ENCODE measurements at places on chromosomes 1 and 21.
A peak's percentile ranks its signal among the peaks of the same experiment; 100 is the strongest.

- DNase-seq, result no peak
These were observed 16.7 kb downstream of the ITPKB start for GRCh38 chr1:226722240-226722900.

- no peak for DNase-seq
These were observed 86.2 kb downstream of the NGF start for GRCh38 chr1:115251856-115252255.

GRCh38 chr1:189637041-189637440 is 840.6 kb downstream of the BRINP3 start:
- DNase-seq, result no peak

DNA sequence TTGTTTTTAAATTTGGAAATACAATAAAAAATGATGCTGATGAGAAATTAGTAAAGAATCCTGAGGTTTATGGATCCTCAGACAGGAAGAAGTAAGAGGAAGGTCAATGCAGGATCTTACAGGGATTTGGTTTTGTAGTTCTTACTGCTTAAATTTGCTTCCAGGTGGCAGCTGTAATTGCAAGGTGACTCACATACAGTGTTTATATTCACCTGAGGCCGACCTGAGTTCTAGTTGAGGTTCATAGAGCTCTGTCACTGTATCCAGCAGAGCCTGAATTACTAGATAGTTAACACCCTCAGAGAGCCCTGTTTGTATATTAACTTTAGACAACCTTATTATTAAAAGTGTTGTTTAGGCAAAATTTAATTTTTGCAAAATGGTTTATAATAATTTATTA is 1.4 kb upstream of the WDR26 start:
- DNase-seq, result no peak

GRCh38 chr1:215895276-215895675 is 328.2 kb downstream of the KCTD3 start:
- DNase-seq, result no peak

- peak; percentile 61 for DNase-seq
These were observed 27.5 kb downstream of the SLC2A1 start for GRCh38 chr1:42931108-42931539.

DNA sequence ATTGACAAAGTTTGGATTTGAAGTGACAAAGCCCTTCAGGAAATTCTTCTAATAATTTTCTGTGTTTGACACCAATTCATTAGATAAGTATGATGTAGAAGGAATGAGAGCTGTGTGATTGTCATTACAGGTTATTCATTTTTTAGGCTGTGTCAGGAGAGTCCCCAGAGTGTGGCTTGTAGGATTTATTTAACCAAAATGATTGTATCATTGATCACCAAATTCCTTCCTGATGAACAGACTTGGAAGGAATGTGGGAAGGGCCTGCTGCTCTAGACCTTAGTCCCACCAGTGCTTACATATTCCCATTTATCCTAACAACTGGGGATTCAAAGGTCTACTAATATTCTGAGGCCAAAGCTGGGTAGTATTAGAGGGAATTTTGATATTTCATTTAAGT is 383.3 kb upstream of the KAZN start:
- no peak for DNase-seq

GRCh38 chr1:66542811-66543767 is 9.1 kb downstream of the SGIP1 start:
- no peak for DNase-seq

DNA sequence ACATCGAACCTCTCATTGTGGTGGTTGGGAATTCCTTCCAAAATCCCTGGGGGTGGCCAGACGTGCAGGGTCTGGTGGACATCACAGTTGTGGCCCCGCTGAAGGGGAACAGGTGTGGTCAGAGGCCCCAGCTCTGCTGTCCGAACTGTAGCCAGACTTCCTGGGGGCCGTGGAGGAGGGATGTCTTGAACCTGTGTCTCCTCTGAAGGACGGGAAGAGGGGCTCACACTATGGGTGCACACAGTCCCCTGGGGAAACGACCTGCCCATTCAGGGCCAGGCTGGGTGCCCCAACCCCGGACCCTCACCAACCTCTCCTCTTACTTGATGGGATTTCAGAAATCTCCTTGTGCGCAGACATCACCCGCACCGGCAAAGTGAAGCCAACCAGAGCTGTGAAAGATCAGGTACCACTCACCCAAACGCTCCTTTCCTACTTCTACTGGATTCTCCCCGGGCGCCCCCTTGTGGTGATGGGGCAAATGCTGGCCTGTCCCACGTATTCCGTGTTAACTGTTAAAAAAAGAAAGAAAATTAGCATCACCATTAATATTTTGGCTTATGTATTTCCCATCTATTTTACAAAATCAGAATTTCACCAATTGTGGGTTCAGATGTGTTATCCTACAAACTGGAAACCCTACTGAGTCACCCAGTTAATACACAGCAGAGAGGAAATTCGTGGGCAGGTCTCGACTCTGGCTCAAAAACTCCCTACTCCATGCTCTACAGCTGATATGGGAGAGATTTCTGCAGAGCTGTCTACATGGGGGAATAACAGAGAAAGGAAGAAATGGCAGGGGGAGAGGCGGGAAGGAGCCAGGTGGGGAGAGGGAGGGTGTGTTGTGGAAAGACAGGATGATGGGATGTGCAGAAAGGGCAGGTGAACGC is 28.1 kb downstream of the PADI4 start:
- DNase-seq, result peak; percentile 74

GRCh38 chr1:42974767-42975437 is 16.2 kb upstream of the SLC2A1 start:
- no peak for DNase-seq

- peak; percentile 61 for DNase-seq
These were observed 241.0 kb downstream of the KCNJ6 start for GRCh38 chr21:37675202-37675801.

GRCh38 chr1:156706657-156707416 is 1.5 kb upstream of the CRABP2 start:
- DNase-seq, result no peak

DNA sequence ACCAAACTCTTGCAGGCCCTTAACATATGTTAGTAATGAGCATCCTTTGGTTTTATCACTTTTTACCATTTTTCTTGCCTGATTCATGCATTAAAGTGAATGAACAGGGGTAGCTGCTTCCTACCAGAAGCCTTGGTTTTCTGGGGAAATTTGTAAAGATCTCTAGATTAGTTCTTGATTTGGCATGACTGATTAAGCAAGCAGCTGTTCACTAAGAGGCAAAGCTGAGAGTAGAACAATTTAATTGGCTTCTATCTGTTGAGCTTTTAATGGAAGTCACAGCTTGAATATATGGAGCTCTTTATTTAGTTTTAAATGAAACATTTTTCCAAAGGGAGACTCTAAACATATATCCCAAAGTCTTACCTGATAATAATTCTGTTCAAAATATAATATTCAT is 23.6 kb downstream of the TLCD4 start:
- DNase-seq, result no peak

GRCh38 chr1:55476445-55477015 is 261.4 kb upstream of the USP24 start:
- DNase-seq, result no peak

- DNase-seq, result no peak
These were observed 54.1 kb downstream of the NPHP4 start for GRCh38 chr1:5938101-5938646.

GRCh38 chr1:180386745-180387367 is 115.5 kb downstream of the ACBD6 start:
- no peak for DNase-seq

- no peak for DNase-seq
These were observed 111.7 kb upstream of the IPO9 start for GRCh38 chr1:201717286-201717685.

- DNase-seq, result no peak
These were observed 34.6 kb upstream of the TNFSF4 start for GRCh38 chr1:173241528-173242347.
